ENCODE measurements at places on chromosomes 12 and 14.

GRCh38 chr12:51080136-51080535, 3.3 kb downstream of the CSRNP2 start:
- DNase-seq: no peak

GRCh38 chr14:44700184-44700583, 193.1 kb upstream of the FSCB start:
- no peak for DNase-seq

GRCh38 chr14:91350813-91351511, 66.7 kb downstream of the CCDC88C start:
- no peak for DNase-seq

DNA sequence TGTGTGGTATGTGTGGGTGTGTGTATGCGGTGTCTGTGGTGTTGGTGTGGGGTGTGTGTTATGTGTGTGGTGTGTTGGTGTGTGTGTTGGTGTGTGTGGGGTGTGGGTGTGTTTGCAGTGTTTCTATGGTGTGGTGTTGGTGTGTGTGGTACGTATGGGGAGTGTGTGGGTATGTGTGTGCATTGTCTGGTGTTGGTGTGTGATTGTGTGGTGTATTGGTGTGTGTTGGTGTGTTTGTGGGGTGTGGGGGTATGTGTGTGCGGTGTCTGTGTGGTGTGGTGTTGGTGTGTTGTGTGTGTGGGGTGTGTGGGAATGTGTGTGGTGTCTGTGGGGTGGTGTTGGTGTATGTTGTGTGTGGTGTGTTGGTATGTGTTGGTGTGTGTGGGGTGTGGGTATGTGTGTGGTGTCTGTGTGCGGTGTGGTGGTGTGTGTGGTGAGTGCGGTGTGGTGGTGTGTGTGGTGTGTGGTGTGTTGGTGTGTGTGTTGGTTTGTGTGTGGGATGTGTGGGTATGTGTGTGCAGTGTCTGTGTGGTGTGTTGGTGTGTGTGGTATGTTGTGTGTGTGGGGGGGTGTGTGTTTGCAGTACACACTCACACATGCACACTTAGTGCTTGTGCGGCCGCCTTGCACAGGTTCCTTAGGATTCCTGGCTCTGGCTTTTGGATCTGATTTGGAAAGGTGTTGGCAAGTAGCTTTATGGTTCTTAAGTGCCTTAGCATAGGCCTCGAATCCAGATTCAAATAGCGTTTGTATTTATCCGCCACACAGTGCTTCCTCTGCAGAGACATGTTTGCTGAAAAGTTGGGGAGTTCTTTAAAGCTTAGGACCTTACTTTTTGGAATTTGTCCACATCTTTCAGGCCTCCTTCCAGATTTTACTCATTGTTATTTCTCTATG, 16.4 kb downstream of the MLXIP start:
- DNase-seq: peak; percentile 47

GRCh38 chr12:120538281-120539156, 4.4 kb downstream of the RNF10 start:
- no peak for DNase-seq

DNA sequence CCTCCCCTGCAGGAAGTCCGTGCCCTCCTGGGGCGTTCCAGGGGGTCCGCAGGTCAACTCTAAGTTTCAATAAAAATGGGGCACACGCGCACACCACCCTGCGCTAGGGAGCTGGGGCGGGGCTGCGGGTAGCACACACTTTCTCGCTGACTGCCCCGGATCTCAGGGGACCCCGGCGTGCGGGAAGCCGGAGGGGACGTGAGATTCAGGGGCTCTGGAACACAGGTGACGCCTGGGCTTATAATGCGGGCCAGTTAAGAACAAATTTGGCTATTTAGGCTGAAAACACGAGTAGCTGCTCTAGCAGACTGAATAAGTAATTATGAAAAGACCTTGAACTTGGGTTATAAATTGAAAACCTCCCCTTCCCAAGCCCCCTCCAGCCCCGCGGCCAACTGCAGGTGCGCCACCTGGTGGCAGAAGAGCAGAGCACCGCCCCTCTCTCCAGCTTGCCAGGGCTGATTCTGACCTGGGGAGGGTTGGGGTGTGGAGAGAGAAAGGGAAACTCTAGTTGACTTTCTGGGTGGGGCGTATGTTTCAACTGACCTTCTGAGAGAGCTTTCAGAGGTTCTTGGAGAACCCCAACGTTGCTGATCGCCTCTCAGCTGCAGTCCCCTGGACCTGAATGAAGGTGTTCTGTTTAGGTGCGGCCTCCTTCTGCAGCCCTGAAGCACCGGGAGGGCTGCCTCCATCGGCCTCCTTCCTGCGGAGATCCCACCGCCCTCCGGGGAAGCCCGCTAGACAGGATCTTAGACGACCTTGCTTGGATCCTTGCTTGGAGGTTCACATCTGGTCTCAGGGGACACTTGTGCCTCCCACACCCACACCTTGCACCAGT, 118.4 kb upstream of the EVL start:
- no peak for DNase-seq
